Fibroblast of lung (primary cell): ENCODE measurements at places on chromosomes 5 and 9.

DNA sequence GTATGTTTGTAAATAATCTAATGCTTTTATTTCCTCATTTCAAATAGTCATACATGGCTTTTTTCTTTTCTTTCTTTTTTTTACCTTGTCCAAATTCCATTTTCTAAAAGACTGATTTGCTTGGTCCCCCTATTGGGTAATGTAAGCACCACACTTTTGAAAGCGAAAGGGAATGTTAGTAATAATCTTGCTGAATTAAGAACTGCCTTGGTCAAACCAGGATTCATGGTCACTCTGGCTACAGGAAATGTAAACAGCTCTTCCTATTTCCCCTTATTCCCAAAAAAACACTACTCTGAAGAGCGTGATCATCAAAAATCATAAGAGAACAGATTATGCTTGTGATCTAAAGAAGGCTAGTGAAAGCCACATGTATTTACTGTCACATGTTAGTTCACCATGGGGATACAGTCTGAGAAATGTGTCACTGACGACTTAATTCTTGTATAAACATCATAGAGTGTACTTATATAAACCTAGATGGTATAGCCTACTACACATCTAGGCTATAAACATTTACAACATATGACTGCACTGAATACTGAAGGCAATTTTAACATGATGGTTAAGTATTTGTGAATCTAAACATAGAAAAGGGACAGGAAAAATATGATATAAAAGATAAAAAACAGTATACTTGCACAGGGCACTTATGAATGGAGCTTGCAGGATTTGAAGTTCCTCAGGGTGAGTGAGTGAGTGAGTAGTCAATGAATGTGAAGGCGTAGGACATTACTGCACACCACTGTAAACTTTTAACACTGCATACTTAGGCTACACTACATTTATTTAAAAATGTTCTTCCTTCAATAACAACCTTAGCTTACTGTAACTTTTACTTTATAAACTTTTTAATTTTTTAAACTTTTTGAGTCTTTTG is 75.3 kb downstream of the HMGCR start:
- DNase-seq, result no peak

DNA sequence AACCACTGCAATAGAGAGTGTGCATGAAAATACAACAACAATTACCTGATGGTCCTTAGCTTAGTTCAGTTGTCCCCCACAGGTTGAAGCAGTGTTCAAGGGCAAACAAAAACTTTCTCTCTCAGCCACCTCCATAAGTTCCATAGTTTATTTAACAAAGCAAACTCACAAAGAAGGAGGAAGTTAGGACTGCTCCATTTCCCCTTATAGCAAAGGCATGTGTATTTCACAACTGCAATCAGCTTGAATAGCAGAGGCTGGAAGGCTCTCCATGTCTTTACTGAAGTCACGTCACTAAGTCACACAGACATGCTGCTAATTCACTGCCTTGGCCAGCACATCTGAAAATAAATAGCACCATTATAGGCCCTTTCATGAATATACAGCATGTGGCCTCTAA is 43.3 kb downstream of the DOCK8 start:
- no peak for DNase-seq

DNA sequence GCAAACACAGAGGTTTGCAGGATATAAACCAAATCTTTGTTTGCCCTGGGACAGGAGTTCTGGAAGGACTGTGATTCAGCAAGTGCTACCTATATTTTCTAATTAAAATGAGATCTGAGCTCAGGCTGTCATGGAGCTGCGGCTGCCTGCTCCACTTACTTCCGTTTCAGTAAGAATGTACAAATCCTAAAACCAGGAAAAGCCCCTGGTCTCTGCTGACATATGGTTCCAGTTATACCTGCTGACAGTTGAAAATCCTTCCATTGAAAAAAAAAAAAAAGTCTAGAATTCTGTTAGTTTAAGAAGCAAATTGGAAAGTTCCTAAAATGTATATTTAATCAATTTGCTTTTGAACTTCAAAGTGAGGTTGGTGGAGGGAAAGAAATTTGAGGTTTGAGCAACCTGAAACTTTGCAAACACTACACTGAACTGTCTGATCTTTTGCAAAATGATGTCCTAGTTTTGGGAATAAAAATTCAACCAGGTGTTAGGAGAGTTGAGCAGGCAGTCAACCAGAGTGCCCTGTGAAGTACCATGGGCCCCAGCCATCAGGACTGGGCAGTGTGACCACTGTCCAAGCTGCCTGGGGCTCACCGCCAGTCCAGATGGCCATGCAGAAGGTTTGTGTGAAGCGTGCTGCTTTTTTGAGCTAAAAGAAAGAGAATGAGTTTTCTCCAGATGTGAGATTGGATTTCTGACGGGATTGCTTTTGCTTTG is 50.6 kb downstream of the SHB start:
- no peak for DNase-seq

DNA sequence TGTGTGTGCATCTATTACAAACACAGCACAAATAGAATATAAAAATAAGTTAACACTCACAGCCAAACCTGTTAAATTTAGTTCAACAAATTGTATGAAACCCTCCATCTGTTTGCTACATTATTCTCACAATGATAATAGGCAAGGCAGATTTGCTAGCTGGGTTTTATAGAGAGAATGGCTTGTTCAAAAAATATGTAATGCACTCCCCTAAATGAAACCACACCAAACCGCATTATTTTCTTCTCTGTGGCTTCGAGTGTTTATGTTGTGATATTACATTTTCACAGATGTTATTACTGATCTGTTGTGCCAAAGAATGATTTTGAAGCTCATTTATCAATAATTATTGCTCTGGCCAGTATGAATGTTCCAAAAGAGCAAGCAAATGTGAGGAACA is 92.9 kb downstream of the SPATA31D1 start:
- DNase-seq, result peak; percentile 24

DNA sequence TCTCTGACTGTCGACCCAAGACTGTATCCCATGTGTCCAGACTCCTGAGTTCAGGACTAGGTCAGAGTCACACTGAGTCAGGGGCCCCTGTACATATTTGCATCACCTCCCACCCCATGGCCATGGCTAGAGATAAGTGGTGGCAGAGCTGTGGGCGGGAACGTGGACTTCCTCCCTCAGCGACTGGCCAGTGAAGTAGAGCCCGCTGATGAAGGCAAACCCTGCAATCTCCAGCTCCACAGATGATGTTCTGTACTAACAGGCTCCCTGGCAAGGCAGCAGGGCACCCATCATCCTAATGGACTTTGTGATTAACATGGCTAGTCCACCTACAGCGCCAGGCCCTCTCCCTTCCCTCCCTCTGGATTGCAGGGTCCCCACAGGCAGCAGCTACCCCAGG is 110.5 kb upstream of the LRRTM2 start:
- DNase-seq, result peak; percentile 21

GRCh38 chr5:42813533-42813932 is 1.8 kb upstream of the SELENOP start:
- DNase-seq, result no peak

- DNase-seq, result no peak
These were observed 7.0 kb downstream of the IPO11 start for GRCh38 chr5:62419609-62420008.
